T-cell (primary cell): ENCODE measurements at places on chromosomes 1 and 21. TPM values are rescaled to one million over a fixed set of nuclear protein-coding genes. Genes with fewer than 3 reads are reported as not detected.

- DNase-seq, result no peak
Observed at GRCh38 chr1:28950449-28950848, 36.1 kb downstream of the EPB41 start.

GRCh38 chr21:20882462-20883407, 115.5 kb upstream of the NCAM2 start:
- no peak for DNase-seq

DNA sequence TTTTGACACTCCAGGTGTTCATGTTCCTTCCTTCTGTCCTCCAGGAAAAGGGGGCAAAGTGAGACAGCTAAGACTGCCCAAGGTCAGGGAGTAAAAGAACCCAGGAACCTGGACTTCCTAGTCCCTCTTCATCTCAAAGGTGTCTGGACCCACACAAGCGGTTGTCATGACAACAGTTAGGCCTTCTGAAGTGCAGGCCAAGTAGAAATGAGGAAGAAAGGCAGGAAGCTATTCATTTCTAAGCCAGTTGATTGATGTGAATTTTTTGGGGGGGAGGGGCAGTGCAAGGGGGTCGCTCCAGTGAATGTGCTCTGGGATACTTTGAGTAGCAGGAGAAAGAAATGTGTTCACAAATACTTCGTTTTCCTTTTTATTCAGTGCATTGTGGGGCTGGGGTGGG, 114.3 kb downstream of the NAV1 start:
- no peak for DNase-seq

DNA sequence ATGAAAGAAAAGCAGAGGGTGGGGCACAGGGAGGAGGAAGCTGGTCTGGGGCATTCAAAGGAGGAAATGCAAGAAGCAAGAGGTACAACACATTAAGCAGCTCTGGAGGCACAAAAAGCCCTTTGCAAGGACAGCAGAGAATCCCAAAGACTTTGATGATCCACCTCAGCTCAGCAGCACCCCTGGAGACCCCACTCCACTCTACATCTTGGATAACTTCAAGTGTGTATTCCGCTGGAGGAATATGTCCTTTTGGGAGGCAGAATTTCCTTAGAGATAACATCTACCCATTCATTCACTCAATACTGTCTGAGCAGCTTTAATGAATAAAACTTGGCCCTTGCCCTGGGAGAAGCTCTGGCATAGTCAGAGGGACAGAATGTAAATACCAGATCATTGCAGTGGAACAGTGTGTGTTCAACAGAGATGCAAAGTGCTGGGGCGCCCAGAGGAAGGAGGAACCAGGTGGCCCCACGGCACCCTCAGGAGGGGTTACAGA, 599.7 kb downstream of the KIF26B start:
- DNase-seq, result no peak

GRCh38 chr1:219076326-219076937, 97.2 kb upstream of the LYPLAL1 start:
- no peak for DNase-seq

GRCh38 chr1:156704930-156705320, 458 bp downstream of the CRABP2 start:
- no peak for DNase-seq

- DNase-seq, result no peak
Observed at GRCh38 chr1:228887101-228887500, 151.8 kb downstream of the RHOU start.

DNA sequence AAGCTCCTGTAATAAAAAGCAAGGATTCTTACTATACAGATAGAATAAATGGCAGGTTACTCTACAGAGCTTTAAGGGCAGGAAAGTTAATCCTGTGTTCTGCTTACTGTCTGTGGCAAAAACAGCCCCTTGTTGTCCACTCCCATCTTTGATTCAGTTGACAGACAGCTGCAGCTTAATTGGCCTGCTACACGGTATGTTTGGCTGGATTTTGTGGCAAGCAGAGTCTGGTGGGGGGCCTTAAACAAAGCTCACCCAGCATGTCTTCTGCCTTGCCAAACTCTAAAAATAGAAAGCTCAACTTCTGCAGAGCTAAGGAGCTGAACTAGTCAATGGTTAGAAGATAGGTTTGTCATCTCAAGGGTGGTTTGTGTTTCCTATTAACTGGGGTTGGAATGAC, 407.2 kb downstream of the HLX start:
- no peak for DNase-seq

GRCh38 chr1:50452700-50453099, 29.5 kb upstream of the DMRTA2 start:
- no peak for DNase-seq

GRCh38 chr1:165055581-165055980, 300.9 kb downstream of the LMX1A start:
- DNase-seq, result no peak

GRCh38 chr21:45390831-45391742, 13.9 kb upstream of the COL18A1 start:
- no peak for DNase-seq

- no peak for DNase-seq
Observed at GRCh38 chr1:176829261-176829660, 335.3 kb downstream of the ASTN1 start.

GRCh38 chr1:205337481-205337880, 15.9 kb upstream of the NUAK2 start:
- no peak for DNase-seq

DNA sequence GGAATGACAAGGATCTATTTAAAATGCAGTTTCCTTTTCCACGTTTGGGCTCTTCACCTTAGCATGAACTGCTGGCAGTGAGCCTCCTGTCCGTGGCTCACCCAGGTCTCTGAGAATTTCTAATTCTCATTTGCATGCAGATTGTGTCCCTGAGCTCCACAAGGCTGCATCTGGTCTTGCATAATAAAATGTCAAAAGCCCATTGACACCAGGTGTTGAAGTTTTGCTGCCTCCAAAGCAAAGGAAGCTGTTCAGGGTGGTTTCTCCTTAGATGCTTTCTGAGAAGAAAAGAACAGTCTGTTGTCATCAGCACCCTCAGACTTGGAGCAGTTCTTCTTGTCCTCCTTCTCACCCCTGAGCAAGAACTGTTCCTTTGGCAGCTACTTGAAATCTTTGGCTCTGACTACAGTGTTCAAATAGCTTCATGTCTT, 433.1 kb upstream of the KAZN start:
- no peak for DNase-seq

GRCh38 chr1:220028346-220028895, 17.9 kb downstream of the EPRS1 start:
- DNase-seq, result no peak

DNA sequence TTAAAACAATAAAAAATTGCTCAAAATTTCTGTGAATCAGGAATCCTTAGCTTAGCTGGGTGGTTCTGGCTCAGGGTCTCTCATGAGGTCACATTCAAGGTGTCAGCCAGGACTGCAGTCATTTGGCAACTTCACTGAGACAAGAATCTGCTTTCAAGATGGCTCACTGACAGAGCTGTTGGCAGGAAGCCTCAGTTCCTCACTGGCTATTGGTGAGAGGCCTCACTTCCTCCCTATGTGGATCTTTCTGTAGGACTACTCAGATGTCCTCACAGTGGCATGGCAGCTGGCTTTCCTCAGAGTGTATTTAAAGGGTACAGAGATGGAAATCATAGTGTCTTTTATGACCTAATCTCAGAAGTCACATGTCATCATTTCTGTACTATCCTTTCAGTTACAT, 785.7 kb downstream of the ADGRL2 start:
- DNase-seq, result no peak

Gene PADI1
- total RNA-seq, result not detected

Gene EXO1
- total RNA-seq, result 1.3 TPM

Gene ZSWIM5
- 2.0 TPM for total RNA-seq

Gene OR6K3
- not detected for total RNA-seq

Gene CACNA1E
- total RNA-seq, result not detected

Gene PPIH
- total RNA-seq, result 38.7 TPM

Gene TPRG1L
- 47.3 TPM for total RNA-seq

Gene AMPD1
- total RNA-seq, result not detected

Gene AMY1B
- not detected for total RNA-seq
